ENCODE measurements at places on chromosomes 11 and 22. TPM values are rescaled to one million over a fixed set of nuclear protein-coding genes. Genes with fewer than 3 reads are reported as not detected.

DNA sequence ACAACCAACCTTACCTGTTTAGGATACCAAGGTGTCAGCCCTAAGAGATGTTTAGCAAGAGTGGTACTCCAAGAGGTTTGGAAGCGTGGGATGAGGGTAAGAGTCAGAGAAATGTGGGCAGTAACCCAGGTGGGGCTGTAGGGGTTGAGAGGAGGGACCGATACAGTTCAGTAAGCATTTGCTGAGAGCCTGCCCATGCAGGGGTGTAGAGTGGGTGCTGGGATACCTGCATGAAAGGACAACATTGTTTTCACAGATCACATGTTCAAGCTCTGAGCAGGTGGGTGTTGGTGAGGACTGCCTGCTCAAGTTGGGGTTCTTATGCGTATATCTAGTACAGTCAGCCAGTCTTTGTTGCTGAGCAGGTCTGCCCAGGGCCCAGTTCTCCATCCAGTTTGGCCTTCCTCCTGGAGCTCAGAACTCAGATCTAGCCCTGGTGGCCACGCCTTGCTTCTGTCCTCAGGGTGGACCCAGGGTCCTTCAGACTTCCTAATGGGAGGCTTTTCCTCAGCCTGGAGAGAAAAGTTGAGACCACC, 14.8 kb downstream of the PPFIBP2 start:
- H3K4me1 ChIP-seq, result peaks cover 63% of the 10 kb centered on the region
- H3K27ac ChIP-seq, result no peak overlapping the region
- H3K27me3 ChIP-seq, result no peaks in the 10 kb centered on the region
- H3K4me3 ChIP-seq, result no peak overlapping the region

DNA sequence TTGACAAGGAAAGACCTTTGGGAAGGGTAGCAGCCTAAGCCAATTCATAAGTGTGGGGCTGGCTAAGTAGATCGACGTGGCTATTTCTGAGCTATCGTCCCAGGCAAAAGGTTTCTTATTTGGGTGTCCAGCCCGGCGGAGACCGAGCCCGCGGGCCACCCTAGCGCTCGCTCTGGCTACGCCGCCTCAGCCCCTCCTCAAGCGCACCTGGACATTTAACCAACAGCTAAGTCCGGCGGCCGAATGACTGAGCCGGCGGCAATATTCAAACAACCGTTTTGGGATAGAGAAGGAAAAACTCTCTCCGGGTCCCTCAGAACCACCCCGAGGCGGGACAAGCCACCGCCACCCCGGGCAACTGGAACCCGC, 457 bp downstream of the RNF141 start:
- H3K4me1 ChIP-seq, result peaks cover 37% of the 10 kb centered on the region
- H3K27me3 ChIP-seq, result no peaks in the 10 kb centered on the region
- no peaks in the 10 kb centered on the region for H3K36me3 ChIP-seq
- peak overlapping the region; percentile 79 for H3K27ac ChIP-seq
- no peak for DNase-seq

The FOLR1 gene
- total RNA-seq, result not detected

- no peak overlapping the region for H3K27ac ChIP-seq
- peak; percentile 19 for DNase-seq
- H3K4me1 ChIP-seq, result peaks cover 6% of the 10 kb centered on the region
Measured at GRCh38 chr22:19663286-19663815, 51.0 kb upstream of the SEPTIN5 start.

All from activated T-cell treated with anti-CD3 and anti-CD28 coated beads, Interleukin-2, amount 50 U/mL, for 72 hours (primary cell).